Activated T-helper 1 cell treated with anti-CD3 and anti-CD28 coated beads, Interleukin-12 subunit alpha, Interleukin-12 subunit beta, Interleukin-2, Interleukin-4 antibody, amounts not matched to agents 30 ng/mL and 10 ng/mL and 1 ng/mL, durations not matched to agents 14 hours and 24 hours and 36 hours (primary cell): ENCODE measurements at places on chromosomes 2 and 18. TPM values are rescaled to one million over a fixed set of nuclear protein-coding genes. Genes with fewer than 3 reads are reported as not detected.

- DNase-seq: no peak
Measured at GRCh38 chr2:4604767-4605166, 901.4 kb downstream of the DCDC2C start.

DNA sequence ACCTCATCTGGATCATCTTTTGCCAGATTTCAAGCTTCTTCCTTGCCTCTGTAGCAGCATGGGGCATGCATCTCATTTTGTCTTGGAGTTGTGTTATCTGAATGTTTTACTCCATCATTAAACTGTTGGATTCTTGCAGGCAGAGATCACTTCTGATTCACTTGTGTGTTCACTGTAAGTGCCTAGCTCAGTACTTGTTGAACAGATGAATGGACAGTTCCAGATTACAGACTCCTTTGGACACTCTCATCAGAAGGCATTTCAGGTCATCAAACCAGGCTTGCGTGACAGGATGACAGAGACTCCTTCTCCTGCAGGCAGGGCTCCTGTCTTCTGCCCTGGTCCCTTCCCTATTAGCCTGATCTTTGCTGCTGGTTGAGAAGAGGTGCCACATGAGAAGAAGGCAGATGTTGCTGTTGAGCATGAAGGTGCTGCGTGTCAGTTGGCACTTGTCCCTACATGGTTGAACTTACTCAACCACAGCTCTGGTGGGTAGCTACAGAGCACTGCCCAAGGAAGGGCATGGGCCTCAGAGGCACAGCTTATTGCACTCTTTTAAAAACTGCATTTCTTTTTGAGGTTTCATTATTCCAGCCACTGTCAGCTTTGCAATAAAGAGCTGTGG is 58.9 kb downstream of the INPP4A start:
- DNase-seq: no peak

DNA sequence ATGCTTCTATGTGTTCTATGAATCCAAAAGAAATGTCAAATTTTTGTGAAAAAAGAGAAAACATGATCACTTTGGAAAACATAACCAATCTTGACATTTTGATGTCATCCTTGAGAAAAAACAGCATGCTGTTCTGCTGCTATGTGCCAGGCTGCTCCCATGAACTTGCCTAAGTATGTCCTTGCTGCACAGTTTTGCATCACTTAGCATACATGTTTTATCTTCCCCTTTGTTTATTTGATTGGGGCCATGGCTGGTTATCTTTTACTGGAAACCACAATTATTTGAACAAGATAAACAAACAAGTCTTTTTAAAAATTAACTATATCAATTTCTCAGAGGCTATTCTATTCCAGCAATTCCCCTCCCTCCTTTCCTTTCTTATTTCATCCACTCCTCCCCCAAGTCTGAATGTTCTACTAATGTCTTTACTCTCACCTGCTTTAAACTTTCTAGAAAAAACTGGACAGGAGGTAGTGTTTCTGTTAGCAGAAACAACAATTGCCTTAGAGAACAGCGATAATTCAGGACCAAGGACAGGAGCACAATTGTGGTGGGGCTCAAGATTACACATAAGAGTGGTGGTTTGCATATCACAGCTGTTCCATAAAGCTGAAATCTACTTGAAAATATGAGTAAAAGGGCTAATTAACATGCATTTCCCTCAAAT is 6.7 kb downstream of the AOX1 start:
- no peak for DNase-seq

The DYSF gene
- not detected in 2 replicates for total RNA-seq

DNA sequence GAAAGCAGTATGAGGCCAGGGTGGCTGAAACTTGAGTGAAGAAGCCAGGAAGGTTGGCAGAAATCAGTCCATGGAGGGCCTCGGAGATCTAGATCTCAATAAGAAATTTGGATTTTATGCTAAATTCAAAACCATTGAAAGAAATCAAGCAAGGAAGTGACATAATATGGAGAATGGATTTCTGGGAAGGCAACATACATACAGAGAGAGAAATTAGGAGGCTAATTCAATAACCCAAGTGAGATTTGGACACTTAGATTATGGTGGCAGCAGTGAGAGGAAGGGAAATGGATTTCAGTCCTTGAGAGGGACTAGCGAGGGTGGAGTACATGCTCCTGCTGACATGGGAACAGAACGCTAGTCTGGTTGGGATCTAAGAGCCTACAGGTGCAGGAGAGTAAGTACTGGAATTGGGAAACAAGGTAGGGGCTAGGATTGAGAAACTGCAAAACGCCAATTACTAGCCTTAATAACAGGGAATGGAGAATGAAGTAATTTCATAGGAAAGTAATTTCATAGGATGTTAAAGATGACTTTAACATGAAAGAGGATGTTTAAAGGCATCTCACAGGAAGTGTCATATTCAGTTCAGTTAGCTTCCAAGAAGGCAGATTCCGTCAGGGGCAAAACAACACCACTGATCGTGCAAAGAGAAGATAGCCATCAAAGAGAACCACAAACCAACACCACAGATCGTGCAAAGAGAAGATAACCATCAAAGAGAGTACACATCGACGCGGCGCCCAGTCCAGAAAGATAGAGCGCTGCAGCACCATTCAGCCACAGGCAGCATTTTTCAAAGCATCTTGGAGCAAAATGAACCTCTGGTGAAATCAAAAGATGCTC is 27.2 kb downstream of the CDKL4 start:
- DNase-seq: peak; percentile 85

DNA sequence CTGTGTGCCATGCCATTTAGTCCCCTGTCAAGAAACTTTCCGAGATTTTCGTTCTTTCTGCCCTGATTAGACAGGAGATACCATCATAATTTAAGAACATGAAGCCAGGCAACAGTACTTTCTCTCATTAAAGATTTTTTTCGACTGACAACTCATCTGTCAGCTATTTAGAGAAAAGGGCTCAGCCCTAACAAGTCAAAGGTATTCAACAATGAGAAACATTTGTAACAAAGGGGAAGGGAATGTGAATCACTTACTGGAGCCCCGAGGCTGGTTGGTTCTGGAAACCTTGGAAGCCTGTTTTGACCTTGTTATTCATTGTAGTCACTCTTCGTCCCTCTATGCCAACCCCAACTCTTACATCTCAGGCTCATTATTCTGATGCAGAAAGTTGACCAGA is 199.4 kb downstream of the SPP2 start:
- no peak for DNase-seq

DNA sequence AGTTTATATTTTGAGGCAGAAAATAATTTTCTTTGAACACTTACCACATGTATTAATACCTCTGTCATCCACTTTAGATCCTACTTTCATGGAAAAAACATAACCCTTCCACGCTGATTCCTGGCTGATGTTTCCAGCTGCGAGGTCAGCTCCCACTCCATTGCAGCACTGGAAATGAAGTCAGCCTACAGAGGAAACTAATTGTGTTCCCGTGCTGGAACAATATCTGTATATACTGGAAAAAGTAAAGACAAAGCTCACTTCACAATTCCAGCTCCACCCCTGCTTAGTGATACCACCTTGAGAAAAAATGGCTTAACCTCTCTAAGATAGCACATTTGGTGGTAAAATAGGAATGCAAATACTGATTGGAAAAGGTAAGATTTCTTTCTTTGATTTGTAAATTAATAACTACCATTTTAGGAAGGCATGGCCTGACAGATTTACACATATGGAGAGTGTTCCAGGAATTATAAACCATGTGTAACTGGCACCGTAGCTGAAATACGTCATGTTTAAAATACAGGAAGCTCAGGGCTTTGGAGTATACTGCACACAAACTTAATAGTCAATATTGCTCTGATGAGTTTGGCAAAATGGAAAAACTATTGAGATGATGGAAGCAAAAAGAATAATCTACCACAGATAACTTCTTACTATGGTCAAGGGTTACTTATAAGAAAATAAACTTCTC is 90.0 kb downstream of the TRIB2 start:
- no peak for DNase-seq

DNA sequence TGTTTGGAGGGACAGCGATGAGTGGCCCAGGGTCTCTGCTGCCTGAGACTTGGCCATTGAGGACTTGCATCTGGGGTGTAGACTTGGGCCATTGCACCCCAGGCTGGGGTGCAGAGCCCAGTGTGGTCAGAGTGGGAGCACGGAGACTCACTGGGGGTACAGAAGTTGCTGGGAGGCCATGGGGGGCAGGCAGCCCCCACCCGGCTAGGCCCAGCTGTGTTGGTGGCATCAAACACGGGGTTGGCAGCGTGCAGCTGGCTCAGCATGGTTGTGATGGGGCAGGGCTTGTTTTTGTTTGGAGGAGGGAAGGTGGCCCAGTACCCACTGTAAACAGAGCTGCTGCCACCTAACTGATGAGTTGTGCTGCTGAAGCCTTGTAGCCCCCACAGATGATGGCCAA is 42.1 kb downstream of the GLI2 start:
- no peak for DNase-seq

DNA sequence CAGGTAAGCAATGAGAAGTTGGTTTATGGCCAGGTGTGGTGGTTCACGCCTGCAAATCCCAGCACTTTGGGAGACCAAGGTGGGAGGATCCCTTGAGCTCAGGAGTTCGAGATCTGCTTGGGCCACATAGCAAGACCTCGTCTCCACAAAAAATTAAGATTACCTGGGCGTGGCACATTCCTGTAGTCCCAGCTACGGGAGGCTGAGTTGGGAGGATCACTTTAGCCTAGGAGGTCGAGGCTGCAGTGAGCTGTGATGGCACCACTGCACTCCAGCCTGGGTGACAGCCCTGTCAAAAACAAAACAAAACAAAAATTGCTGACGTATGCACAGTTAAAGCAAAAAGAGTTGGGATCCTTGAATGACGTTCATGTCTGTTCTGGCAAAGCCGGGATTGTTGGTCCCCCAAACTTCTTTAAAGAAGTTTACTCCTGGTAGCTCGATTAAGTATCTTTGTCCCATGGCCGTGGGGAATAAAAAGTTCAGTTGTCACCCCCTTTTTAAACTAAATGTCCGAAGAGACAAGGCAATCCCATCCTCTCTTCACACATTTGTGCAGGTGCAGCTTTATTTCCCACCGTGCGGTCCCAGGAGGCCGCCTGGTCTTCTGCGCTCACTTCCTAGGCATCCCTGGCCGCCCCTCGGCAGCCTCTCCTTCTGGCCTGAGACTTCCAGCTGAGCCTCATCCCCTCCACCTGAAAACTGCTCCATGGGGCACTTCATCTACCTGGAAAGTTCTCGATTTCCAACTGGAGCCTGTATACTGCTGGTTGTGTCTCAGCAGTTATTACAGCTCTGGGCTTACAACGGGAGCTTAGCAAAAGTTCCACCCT is 762 bp upstream of the SPOPL start:
- DNase-seq: no peak

GRCh38 chr2:46444732-46445131 is 34.6 kb upstream of the TMEM247 start:
- no peak for DNase-seq

GRCh38 chr18:48777026-48777743 is 173.6 kb downstream of the SMAD7 start:
- DNase-seq: peak; percentile 59

GRCh38 chr2:195486520-195486919 is 170.5 kb upstream of the SLC39A10 start:
- no peak for DNase-seq

DNA sequence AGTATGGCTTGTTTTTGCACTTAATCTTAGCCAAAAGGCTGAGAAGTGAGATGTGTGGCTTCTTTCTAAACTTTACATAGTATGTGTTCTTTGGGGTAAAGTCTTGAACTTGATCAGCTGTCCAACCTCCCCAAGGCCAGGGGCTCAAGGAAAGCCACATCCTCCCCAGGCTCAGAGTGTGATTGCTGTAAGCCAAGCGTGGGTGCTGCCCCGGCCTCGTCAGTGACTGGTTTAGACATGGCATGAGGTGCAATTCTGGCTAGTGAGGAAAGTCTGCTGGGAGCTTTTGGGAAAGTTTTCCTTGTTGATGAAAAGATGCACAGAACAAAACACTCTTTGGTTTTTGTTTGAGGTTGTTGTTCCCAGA is 40.2 kb downstream of the TMEM177 start:
- DNase-seq: no peak

- no peak for DNase-seq
Measured at GRCh38 chr2:148049284-148049683, 28.4 kb downstream of the MBD5 start.

The PRSS56 gene
- total RNA-seq: not detected in 2 replicates

DNA sequence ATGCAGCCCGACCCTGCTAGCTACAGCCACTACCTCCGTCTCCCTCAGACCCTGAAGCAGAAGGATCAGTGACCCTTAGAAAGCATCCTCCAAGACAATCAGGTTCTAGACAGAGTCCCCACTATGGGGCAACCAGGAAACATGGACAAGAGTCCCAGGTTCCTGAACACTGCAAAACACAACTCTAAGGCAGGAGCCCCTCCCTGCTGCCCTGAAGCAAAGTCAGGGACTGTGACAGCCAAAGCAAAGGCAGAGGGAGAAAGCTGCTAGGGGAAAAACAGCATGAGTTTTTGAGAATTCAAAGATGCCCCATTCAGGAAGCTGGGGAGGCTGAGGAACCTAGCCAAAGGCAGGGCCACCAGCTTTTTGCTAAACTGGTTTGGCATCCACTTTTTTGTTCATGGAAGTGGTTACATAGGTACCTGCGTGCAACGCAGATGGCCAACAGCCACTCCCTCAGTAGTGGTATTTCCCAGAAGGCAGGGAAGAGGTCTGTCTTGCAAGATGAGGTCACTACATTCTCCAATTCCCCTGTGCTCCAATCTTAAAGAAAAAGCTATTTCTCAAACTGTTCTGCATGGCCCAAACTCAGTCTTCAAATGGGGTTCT is 33.2 kb downstream of the MYO5B start:
- no peak for DNase-seq

DNA sequence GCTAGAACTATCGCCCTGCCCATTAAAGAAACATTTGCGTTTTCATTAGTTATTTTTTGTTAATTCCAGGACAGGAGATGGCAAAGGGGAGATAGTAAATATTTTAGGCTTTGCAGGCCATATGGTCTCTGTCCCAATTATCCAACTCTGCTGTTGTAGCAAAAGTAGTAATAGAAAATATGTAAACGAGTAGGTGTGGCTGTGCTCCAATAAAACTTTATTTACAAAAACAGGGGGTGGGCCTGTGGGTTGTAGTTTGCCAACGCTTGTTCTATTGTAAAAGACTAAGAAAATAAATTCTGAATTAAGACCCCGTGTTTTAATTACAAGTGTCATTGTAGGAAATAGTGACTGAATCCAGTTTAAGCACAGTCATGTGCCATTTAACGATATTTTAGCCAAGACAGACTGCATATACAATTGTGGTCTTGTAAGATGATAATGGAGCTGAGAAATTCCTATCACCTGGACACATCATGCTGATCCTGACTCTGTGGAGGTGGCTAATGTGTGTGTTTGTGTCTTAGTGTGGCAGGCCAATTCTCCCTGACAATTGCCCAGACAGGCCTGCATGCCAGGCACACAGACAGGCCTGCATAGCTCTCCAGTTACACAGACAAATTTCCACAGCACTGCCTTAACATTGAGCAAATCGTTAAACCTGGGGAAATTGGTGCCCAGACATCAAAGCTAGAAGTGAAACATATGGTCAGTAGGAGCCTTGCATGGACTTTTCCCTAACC is 76.4 kb downstream of the SKA1 start:
- no peak for DNase-seq

The TLX2 gene
- 1.2 and 1.5 TPM in 2 replicates for total RNA-seq

- DNase-seq: no peak
Measured at GRCh38 chr2:205748639-205749038, 66.3 kb downstream of the NRP2 start.

- no peak for DNase-seq
Measured at GRCh38 chr2:43106559-43107527, 119.6 kb downstream of the ZFP36L2 start.

The KLHL30 gene
- not detected in 2 replicates for total RNA-seq
